ENCODE measurements at places on chromosomes 5 and 9. TPM values are rescaled to one million over a fixed set of nuclear protein-coding genes. Genes with fewer than 3 reads are reported as not detected.

GRCh38 chr9:113492343-113493202 is 29.0 kb downstream of the RGS3 start:
- DNase-seq = no peak

Gene SPATA9
- total RNA-seq = not detected

Gene TMEM171
- total RNA-seq = 15.7 TPM

- peak; percentile 7 for DNase-seq
Observed at GRCh38 chr5:126680191-126680817, 79.6 kb downstream of the PHAX start.

DNA sequence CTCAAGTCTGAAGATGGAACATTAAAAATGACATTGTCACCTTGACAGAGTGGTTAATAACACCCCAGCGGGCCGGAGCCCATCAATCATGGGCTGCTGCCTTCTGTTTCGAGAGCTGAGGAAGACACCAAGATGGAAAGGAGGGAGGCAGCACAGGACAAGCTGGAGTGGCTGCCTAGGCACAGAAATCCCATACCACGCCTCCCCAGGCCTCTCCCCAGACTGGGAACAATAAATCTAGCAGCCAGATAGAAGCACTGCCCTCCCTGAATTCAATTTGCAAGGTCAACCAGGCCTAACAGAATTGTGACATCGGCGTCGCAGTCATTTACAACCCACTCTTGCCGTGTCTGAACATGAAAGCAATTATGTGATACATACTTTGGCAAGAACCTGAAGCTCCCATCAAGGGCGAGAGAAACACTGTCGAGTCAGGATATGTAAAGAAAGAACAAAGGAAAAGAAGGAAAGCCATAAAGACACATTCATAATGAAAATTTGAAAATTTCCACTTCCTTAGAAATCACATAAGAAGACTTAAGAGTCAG is 35.4 kb upstream of the ZNF354A start:
- DNase-seq = no peak

- no peak for DNase-seq
Observed at GRCh38 chr9:108142504-108143201, 653.1 kb upstream of the KLF4 start.

- no peak for DNase-seq
Observed at GRCh38 chr9:33311953-33312352, 21.6 kb downstream of the NFX1 start.

Gene PCDHGB4
- 0.07 TPM for total RNA-seq

GRCh38 chr5:33361781-33362180 is 79.0 kb upstream of the TARS1 start:
- DNase-seq = no peak

GRCh38 chr5:34547300-34548085 is 108.6 kb upstream of the RAI14 start:
- no peak for DNase-seq

Gene CCNO
- total RNA-seq = 4.9 TPM

DNA sequence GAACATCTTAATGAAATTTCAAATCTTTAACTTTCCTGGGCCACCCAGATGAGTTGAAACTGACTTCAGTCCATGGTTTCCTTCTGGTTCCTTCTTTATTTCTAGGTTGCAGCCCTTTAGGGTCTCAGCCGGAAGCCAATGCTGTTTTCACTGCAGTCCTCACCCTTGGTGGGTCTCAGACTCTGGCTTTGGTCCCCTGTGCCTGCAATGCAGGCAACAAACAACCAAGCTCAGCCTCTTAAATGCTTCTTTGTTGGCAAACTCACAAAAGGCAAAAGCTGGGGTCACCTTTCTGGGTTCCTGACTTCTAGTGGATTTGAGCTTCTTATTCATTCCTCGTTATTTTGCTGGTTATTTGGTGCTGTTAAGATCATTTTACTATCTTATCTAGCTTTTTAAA is 19.3 kb upstream of the APC start:
- no peak for DNase-seq

GRCh38 chr9:122286764-122287163 is 22.1 kb downstream of the MRRF start:
- DNase-seq = no peak

Gene DAB2IP
- 19.1 TPM for total RNA-seq

GRCh38 chr9:85702726-85703289 is 38.9 kb downstream of the AGTPBP1 start:
- no peak for DNase-seq

DNA sequence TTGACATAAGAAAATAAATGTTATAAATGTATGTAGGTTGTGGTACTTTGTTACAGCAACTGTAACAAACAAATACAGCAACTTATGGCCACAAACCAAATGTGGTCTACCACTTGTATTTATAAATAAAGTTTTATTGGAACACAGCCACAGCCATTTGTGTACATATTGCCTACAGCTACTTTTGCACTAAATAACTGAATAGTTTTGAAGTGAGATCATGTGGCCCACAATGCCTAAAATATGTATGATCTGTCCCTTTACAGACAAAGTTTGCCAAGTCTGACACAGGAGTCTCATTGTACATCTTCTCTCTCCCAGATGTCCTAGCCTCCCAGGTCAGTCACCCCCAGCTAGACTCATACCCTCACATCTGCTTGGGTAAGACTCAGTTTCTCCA is 283.6 kb upstream of the PRDM9 start:
- peak; percentile 32 for DNase-seq

DNA sequence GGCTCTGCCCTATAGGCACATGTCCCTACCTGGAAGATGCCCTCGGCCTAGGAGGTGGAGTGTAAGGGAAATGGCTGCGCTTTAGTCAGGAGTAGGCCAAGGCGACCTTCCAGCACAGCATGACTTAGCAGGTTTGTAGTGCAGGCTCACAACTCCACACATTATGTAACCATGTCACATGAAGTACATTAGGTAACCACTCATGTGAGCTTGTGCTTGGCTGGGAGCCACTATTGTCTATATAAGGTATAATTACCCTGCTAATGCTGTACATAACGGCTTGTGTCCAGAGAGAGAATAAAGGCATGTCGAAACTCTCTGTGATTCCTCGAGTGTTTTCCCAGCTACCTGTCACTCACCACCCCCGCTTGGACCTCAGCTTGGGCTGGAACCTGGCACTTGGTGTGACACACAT is 74.9 kb downstream of the CAMK4 start:
- no peak for DNase-seq

- DNase-seq = no peak
Observed at GRCh38 chr5:154654486-154655371, 100.4 kb upstream of the LARP1 start.

GRCh38 chr5:903756-904096 is 11.0 kb downstream of the TRIP13 start:
- no peak for DNase-seq

GRCh38 chr5:82628364-82628910 is 350.3 kb upstream of the RPS23 start:
- no peak for DNase-seq

GRCh38 chr9:130660683-130661450 is 3.5 kb upstream of the PRDM12 start:
- DNase-seq = no peak

GRCh38 chr9:121474231-121474947 is 25.3 kb downstream of the GGTA1 start:
- no peak for DNase-seq

DNA sequence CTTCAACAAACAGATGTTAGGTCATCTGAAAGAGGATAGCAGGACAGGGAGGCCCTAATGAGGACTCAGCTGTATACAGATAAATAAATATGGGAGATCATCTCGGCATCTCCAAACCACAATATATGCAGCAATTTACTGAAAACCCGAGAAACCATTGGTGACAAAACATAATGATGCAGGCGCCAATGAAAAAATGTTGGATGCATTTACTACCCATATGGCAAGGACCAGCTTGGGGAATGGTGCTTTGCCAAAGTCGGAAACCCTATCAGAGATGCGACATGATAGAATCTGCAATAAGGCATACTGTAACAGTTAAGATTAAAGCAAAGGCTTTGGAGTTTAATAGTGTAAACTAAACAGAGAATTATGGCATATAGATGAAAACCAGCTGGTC is 92.0 kb downstream of the SNCAIP start:
- DNase-seq = no peak

- no peak for DNase-seq
Observed at GRCh38 chr5:120735076-120735475, 271.0 kb downstream of the PRR16 start.

Gene CYSRT1
- total RNA-seq = 5.1 TPM

DNA sequence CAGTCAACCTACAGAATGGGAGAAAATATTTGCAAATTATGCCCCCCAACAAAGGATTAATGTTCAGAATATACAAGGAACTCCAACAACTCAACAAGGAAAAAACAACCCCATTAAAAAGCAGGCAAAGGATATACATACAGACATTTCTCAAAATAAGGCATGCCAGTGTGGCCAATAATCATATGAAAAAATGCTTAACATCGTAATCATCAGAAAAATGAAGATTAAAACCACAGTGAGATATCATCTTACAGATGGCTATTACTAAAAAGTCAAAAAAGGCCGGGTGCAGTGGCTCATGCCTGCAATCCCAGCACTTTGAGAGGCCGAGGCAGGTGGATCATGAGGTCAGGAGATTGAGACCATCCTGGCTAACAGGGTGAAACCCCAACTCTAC is 103.2 kb downstream of the KLHL3 start:
- DNase-seq = no peak

- DNase-seq = no peak
Observed at GRCh38 chr5:57215629-57216195, 41.9 kb downstream of the GPBP1 start.

Gene RXRA
- 17.2 TPM for total RNA-seq

GRCh38 chr9:109507421-109507838 is 9.3 kb upstream of the PTPN3 start:
- peak; percentile 67 for DNase-seq

DNA sequence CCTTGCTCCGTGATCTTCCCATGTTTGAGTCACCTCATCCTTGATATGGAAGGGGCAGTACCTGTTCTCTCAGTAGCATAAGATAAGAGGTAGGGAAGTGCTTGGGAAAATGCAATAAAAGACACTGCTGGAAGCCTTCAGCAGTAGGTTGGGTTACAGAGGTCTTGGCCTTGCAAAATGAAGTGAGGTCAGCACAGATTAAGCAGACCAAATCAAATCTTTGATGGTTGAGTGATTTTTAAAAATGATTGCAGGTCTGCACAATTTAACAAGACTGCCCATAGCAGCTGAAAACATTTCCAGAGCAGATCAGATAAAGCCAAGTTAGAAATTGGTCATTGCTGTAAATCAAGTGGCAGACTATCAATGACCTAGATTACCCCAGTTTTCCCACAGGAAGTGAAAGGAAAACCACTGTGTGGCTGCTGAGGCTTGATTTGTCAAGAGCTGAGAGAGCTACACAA is 32.9 kb downstream of the PALM2AKAP2 start:
- peak; percentile 64 for DNase-seq

Gene FGD3
- total RNA-seq = 0.10 TPM

DNA sequence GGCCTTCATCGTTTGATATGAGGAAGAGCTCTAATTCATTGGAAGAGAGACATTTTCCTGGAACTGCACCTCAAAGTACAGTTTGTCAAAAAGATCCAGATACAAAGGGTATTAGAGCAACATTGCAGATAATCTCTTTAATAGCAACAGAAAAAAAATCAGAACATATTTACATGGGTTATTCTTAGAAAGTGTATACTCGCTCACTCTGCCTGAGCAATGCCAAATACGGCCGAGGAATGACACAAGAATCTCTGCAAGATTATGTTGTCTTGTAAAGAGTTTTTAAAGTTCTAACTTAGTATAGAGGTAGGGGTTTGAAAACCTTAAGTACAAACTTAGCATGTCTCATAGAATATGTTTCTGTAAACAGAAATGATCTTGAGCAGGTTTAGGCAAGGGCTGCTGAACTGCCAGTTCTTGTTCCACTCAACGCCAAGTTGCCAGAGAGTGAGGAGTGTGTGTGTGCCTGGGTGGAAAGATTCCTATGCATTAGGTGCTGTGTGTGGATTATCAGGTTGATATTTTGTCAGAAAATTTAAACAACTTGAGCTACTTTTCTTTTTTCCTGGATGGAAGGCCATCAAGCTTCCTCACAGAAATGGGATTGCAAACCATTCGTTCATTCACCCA is 41.8 kb upstream of the ERCC6L2 start:
- DNase-seq = no peak

- DNase-seq = no peak
Observed at GRCh38 chr9:126417043-126417442, 90.4 kb downstream of the MVB12B start.

Gene HRCT1
- total RNA-seq = not detected

DNA sequence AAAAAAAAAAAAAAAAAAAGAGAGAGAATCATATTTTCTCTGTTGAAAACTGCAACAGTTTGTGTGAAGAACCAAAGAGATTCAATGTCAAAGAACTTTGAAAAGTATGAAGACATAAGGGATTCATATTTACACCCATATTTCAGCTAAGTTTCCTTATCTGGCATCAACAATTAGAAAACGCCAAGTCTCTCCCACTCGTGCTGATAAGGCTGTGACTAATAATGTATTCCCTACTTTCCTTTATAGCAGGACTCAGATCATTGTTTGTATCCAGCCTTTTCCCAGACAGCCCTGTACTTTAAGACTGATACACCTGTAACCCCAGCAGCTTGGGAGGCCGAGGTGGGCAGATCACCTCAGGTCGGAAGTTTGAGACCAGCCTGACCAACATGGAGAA is 54.1 kb upstream of the STK32A start:
- peak; percentile 5 for DNase-seq

Gene WHRN
- total RNA-seq = 2.0 TPM

DNA sequence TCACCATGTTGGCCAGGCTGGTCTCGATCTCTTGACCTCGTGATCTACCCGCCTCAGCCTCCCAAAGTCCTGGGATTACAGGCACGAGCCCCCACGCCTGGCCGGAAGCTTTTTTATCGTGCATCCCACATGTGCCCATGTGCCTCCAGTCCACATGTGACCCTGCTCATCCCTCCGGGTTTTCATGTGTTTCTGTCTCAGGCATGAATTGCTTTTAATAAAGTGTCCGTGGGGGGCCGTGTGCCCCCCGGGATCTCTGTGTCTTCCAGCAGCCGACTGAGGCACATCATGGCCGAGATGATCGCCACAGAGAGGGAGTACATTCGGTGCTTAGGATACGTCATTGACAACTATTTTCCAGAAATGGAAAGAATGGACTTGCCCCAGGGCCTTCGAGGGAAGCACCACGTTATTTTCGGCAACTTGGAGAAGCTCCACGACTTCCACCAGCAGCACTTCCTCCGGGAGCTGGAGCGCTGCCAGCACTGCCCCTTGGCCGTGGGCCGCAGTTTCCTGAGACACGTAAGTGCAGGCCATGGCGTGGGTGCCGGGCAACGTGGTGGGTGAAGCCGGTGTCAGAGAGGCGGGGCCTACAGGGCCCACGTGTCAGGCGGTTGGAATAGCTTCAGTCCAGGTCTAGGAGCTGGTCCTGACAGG is 22.1 kb upstream of the LRRC14B start:
- DNase-seq = no peak
